ENCODE measurements at places on chromosomes 2 and 18.

DNA sequence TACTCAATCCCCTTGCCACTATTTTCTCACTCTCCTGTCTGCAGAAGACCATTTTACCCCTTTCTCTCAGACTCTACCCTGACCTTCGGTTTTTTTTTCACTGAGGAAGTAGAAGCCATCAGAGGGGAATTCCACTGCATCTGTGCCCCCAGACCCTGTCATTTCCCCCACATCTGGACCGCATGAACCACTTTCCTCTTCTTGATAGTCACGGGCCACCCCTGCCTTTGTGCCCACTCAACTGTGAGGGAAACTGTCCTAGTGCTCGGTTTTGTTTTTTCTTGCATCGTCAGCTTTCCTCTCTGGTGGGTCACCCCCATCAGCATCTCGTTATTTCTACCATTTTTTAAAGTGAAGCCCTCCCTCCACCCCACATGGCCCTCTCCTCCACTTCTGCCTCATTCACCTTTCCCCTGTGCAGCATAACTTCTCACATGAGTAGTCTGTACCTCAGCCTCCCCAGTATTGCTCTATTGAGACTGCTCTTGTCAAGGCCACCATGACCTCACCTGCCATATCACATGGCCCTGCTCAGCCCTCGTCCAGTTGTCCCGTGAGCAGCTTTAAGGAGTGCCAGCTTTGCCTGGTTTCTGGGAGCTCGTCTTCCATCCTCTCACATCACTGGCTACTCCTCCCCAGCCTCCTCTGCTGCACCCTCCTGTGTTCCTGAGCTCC, 32.4 kb downstream of the TMEM87B start:
- DNase-seq: no peak

GRCh38 chr2:24913911-24914310, 6.1 kb downstream of the ADCY3 start:
- DNase-seq: no peak

- DNase-seq: no peak
These were observed 40.1 kb downstream of the CDC42EP3 start for GRCh38 chr2:37631292-37631691.

DNA sequence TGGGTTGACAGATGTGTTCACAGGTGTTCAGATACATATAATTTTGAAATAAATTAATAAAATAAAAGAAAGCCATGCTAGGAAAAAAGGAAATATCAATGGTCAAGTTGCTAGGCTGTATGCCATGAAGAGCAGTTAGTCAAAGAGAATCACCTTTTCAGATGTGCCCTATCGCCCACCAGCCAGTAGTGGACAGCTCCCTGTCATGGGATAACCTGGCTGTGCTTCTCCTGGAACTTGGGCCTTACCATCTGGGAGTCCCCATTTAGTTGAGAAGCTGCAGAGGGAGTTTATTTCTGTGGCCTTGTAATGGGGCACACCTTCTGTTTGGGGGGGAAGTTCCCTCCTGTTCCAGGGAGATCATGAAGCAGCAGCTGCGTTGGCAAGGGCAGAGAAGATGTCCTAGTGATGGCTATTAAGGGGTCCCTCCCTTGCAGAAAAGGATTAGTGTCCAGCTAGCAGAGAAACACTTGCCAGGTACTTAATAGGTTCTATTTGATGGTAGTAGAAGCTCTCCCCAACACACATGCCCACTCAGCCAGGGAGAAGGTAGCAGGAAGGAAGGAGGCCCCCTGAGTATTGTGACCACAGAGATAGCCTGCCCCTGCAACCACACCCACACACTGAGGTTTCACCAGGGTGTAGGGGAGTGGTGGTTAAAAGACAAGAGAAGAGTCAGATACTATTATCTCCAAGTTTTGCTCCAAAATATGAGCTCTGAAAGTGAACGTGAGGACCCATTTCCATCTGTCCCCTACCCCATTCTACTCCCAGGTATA, 117.7 kb downstream of the B3GNT2 start:
- no peak for DNase-seq

DNA sequence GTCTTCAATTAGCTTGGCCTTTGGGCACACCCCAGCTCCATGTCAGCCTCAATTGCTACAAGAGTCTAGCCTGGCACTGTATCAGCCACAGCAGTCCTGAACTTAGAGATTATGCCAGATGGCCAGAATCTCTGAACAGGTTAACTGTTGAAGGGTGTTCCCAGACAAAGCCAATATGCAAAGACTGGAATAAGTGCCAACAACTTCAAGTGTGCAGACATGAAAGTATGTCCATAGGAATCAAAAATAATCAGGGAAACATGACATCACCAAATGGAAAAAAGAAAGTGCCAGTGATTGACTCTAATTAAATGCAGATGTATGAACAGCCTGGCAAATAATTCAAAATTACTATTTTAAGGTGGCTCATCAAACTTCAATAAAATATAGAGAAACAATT, 98.5 kb upstream of the DOCK10 start:
- DNase-seq: no peak
